ENCODE measurements at places on chromosomes 4 and X. TPM values are rescaled to one million over a fixed set of nuclear protein-coding genes. Genes with fewer than 3 reads are reported as not detected.

MAGEA11 gene
- total RNA-seq = not detected

NPY2R gene
- total RNA-seq = not detected

DNA sequence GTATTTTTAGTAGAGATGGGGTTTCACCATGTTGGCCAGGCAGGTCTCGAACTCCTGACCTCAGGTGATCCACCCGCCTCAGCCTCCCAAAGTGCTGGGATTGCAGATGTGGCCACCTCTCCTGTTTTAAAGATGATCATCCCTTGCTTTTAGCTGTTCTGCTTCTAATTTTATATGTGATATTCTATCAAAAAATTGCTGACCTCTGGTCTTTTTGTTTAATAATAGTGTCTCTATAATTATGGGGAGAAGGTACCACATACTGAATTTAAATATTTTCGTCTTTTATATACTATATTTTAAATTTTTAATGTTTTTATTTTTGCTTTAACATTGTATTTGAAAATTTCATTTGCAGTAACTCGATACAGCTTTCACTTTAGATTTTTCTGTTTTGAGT is 15.6 kb downstream of the USP9X start:
- H3K27me3 ChIP-seq = no peaks in the 10 kb centered on the region
- H3K36me3 ChIP-seq = no peaks in the 10 kb centered on the region
- no peak overlapping the region for H3K4me3 ChIP-seq
- no peak overlapping the region for H3K27ac ChIP-seq
- DNase-seq = no peak
- peaks cover 6% of the 10 kb centered on the region for H3K4me1 ChIP-seq

RAB33A gene
- total RNA-seq = 2.9 TPM

GRCh38 chr4:139912445-139912844 is 241.5 kb downstream of the MAML3 start:
- no peaks in the 10 kb centered on the region for H3K4me1 ChIP-seq
- H3K27ac ChIP-seq = no peak overlapping the region
- no peak overlapping the region for H3K4me3 ChIP-seq
- DNase-seq = no peak
- no peaks in the 10 kb centered on the region for H3K36me3 ChIP-seq
- H3K27me3 ChIP-seq = no peaks in the 10 kb centered on the region

All from naive thymus-derived CD4-positive, alpha-beta T cell (primary cell).